Activated CD4-positive, alpha-beta T cell treated with anti-CD3 and anti-CD28 coated beads for 48 hours (primary cell): ENCODE measurements at places on chromosomes 6 and 20.

DNA sequence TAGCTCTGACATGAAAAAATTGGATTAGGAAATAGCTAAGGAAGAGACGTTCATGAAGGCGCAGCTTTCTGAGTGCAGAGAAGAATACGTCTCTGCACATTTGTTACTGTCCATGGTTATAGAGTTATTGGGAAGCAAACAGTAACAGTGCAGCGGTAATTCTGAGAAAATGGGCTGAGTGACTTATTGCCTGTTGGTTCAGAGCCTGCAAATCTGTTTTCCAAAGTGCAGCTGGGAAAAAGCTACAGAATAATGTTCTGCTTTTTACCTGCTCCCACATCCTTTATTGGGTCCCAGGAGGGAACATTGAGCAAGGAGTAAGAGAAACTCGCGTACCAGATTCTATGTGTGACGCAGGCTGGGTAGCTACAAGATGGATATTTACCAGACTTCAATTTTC lies 160.2 kb downstream of the BTBD3 start:
- DNase-seq = no peak

DNA sequence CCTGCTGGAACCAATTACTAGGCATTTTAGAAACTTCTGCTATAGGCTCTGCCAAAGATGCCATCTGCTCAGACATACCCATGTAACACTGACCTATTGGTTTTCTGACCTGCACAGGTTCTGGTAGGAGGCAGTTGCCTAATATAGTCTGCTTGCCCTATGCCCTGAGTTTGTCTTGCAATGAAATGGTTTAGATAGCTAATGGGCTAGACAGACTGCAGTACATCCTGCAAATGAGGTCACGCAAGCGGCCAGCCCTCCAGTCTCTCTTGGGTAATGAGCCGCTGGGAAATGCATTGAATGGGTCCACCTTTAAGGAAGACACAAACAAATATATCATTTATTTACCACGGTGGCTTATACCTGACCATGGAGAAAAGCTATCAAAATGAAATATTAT lies 90.6 kb upstream of the B3GAT2 start:
- no peak for DNase-seq

- no peak for DNase-seq
Measured at GRCh38 chr6:166935353-166935752, 21.0 kb downstream of the RNASET2 start.

GRCh38 chr6:161110028-161110779 lies 118.6 kb downstream of the MAP3K4 start:
- no peak for DNase-seq

- no peak for DNase-seq
Measured at GRCh38 chr6:160990847-160991405, 643 bp upstream of the MAP3K4 start.
